ENCODE measurements at places on chromosomes 12 and 14.

DNA sequence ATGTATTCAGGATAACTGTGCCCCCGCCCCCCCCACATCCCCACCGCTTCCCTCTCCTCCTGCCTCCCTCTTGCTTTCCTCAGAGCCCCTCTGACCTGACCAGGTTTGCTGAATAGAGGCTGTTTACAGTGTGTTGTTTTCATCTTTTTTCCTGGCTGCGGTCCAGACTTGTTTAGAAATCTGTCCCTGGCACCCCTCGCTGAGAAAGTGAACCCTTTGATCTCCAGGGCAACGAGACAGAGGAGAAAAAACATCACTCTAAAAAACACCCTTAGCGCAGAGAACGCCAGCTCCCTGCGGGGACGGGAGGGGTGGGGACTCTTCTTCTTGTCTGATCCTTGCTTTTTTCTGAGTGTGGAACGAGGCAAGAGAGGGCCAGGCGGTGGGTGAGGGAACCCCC lies 22.5 kb downstream of the SDS start:
- DNase-seq: no peak

DNA sequence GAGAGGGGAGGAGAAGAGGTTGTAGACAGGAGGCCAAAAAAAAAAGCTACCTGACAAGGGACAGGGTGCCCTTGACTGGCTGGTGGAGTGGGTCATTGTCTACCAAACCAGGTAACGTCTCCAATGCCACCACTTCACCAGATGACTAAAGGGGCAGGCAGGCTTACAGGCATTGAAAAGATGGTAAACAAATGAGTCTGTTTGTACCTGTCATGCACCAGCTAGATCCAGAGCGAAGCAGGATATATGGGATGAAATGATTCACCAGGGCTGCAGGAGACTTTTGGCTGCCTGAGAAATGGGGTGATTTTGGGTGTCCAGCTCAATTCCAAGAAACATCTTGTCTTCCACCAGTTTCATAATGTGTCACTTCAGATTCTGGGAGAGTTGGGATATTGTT lies 4.0 kb downstream of the C12orf54 start:
- DNase-seq: no peak

GRCh38 chr12:24750263-24750662 lies 198.6 kb downstream of the BCAT1 start:
- DNase-seq: no peak

- DNase-seq: no peak
These were observed 136.0 kb downstream of the LMNTD1 start for GRCh38 chr12:25417071-25417470.
